MV-4-11 (cell line): ENCODE measurements at places on chromosomes 13 and 19.

DNA sequence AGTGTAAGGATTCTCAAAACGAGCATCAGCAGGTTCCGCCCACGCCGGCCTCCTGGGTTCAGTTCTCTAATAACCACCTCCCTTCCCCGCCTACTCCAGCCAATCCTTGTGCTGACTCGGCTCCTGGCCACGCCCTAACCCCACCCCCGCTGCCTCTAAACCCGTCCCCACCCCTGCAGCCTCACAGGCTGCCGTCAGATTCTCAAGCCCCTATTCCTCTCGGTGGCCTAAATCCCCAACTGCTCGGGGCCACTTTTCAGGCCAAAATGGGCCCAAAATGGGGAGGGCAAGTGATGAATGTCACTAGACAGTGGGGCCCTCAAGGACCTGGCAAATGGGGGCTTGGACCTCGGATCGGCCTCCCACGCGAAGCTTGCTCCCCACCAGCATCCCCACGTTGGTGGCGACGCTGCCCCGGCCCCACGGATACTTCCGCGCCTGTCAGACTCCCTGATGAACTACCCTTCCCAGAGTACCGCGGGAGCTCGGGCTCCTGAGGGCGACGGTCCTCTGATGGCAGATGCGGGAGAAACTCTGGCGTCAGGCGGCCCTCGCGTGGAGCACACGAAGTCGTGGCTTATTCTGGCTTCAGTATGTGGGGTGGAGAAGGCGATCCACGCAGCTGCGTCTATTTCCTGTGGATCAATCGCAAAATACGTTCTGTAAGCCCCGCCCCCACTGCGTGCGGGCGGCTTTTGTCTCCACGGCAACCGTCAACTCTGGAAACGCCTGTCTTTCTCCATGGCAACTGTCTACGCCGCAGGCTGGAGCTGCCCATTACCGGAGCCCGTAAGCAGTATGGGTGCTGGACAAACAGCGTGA lies 24.8 kb downstream of the ZNF473 start:
- peak; percentile 44 for DNase-seq

- peak; percentile 36 for DNase-seq
Measured at GRCh38 chr19:57615346-57615745, 1.3 kb downstream of the ZNF134 start.

DNA sequence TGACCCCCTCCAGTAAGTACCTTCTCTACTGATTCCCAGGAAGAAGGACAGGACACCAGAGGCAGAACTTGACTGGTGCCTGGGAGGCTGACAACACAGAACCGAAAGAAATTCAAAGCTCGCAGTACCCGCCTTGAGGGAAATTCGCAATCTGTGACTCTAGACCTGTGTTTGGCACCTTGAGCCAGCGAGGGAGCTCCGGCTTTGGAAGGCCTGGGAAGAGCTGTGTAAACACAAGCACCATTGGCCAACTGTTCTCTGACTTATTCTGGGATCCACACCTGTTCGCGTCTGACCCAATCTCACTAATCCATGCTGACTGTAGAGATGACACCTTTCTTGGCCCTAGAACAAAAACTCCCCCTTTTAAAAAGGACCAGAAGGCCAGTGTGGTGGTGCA lies 50.7 kb downstream of the CEBPG start:
- no peak for DNase-seq

- peak; percentile 95 for DNase-seq
Measured at GRCh38 chr19:49676136-49676783, 811 bp upstream of the PRMT1 start.

DNA sequence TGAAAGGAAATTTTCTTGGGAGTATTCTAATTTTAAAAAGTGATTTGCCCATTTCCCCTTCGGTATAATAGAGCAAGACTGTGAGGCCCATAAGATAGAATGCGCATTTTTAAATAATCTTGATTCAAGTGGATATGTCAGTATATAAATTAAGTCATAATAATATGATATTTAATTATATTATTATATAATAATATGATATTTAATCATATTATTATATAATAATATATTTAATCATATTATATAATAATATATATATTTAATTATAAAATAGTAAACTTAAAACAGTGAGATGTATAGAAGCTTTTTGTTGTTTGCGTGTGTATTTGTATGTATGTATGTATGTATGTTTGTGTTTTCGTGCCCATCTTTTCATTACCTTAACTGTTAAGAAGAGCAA lies 682.5 kb downstream of the PCDH9 start:
- DNase-seq = no peak
